ENCODE measurements at places on chromosomes 1 and 21.

GRCh38 chr1:17687145-17687544, 68.0 kb upstream of the ACTL8 start:
- DNase-seq, result no peak

DNA sequence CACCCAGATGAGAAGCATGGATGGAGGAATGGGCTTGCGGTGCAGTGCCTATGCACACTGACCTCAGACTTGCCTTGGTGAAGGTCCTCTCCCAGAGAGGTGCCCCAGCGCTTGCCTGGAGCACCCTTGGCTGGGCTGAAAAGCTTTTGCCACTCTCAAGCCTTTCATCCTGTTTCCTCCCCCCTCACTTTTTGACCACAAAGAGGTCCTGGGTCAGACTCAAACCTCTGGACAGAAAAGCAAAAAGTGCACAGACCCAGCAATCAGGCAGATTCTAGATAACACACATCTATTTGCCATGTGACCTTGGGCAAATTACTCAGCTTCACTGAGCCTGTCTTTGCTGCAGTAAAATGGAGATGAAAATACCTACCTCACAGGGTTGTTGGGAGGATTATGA, 7.3 kb downstream of the TMEM35B start:
- no peak for DNase-seq

- peak; percentile 15 for DNase-seq
These were observed 91.5 kb downstream of the IER5 start for GRCh38 chr1:181179987-181180365.

- no peak for DNase-seq
These were observed 3.2 kb upstream of the CHAF1B start for GRCh38 chr21:36381841-36382589.

- DNase-seq, result peak; percentile 87
These were observed 4.6 kb downstream of the DMAP1 start for GRCh38 chr1:44217809-44218410.

DNA sequence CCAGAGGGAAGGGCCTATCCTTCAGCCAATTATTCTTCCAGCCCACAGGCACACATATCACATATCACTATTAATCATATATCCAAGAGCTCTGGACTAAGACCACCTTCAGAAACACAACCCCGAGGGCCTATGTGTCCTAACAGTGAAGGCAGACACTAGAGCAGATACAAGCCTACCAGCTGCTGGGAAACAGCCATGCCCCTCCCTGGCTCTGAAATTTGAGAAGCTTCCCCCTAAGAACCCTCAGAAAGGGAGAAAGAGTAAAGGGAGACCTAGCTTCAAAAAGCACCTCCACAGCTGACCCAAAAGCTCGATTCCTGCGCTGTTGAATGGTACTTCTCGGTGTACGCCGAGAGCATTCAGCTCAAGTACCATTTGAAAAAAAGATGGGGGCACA, 17.4 kb downstream of the CNN3 start:
- DNase-seq, result no peak

GRCh38 chr1:169089776-169090175, 16.7 kb upstream of the ATP1B1 start:
- DNase-seq, result no peak

DNA sequence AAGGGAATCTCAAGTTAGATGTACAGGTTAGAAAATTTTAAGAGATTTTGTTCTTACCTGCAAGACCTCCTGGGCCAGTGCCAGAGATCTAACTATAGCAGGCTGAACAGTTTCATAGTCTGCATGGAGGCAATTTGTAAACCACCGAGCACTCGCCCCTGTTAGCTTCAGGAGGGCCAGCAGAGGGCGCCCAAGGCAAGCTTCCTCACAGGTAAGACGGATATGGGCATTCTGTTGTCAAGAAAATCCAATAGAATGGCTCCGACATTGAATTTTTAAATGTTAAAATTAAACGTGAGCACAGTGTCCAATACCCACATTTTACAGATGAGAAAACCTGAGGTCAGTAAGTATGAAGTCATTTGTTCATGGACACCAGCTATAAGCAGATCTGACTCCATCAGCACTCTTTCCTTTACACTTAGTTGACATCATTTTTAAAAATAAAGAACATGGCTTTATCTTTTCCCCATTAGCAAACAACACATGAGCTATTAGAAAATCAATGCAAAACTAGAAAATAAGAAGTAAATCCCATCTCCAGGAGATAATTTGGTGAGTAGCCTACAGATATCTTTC, 2.2 kb downstream of the REG4 start:
- peak; percentile 53 for DNase-seq

DNA sequence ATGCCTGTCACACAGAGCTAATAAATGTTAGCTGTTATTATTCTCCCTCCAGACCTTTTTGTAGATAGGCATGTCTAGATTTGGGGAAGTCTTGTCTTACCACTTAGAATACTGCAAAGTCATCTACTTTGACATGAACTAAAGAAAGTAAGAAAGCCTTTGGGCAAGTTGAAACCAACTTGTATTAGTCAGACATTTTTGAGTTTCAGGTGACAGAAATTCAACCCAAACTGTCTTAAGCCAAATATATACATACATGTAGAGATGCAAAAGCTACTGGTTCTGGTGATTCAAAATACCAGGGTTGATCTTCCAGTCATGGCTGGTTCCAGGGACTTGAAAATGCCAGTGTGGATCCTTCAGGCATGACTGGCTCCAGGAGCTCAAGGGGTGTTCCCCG, 276.8 kb upstream of the TMEM51 start:
- no peak for DNase-seq

DNA sequence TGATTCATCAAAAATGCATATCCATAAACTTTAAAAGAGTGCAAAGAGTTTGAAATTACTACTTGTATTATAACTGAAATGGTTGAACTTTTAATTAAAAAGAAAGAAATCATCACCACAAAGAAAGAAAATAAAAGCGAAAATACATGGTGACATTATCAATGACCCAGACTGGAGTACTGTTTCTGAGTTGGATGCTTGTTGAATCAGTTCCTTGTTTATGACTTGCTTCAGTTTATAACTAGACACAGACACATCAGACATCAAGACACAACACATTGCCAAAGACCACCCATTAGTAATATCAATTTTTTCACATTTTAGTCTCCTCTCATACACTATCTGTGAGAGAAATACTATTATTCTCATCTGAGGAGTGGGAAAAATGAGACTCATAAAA, 293.0 kb downstream of the MRPL39 start:
- no peak for DNase-seq

GRCh38 chr1:214331180-214331579, 50.2 kb downstream of the SMYD2 start:
- DNase-seq, result no peak

GRCh38 chr1:56931211-56931610, 34.6 kb downstream of the C8B start:
- no peak for DNase-seq

DNA sequence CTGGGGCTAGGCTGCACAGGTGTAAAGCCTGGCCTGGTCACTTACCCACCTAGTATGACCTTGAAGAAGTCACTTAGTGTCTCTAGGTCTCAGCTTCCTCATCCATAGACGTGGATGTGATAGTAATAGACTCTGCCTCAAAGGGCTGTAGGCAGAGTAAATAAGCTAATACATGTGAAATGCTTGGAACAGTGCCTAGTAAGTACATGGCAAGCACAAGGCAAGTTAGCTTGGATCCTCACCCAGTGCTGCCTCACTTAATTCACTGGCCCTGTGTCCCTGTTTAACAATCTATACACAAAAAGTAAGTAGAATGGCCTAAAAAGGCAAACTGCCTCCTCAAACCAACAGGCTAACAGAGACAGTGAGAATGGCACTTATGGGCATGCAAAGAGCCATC, 167.8 kb downstream of the PIGK start:
- DNase-seq, result no peak

DNA sequence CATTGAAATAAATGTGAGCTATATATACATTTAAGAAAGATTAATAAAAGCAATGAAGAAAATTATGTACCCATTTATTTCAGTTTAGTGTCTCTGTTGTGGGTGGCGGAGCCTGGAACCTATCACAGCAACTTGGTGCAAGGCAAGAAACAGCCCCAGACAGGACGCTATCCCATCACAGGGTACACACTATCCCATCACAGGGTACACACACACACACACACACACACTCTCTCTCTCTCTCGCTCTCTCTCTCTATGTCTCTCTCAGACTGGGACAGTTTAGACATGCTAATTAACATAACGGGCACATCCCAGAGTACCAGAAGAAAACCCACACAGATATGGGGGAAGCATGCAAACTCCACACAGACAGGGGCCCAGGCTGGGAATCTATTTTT, 6.5 kb upstream of the IL6R start:
- no peak for DNase-seq

DNA sequence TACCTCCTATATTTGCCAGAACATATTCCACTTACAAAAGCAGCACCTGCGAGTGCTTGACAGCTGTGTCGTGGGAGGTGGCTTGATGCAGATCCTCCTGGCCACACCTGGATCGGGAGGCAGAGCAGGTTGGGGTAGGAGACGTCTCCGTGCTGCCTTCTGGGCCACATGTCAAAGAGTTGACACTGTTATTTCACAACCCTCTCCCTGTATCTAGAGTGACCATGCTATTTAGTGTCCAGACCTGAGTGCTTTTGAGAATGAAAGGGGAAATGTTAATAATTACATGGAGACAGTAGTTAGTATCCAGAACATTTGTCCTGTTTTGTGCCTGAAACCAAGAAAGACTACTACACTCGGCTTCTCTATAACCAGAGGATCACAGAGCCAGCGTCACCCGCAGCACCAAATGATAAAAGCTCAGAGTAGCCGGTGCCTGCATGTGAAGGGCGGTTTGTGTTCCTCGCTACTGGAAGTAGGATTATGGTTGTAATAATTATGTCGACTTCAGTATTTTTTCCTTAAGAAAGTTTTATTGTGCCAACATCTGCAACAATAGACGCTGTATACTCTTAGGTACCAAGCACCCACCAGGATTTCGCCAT, 77.1 kb downstream of the GALNT2 start:
- DNase-seq, result no peak

GRCh38 chr1:198113342-198113750, 43.5 kb upstream of the NEK7 start:
- DNase-seq, result no peak

- DNase-seq, result no peak
These were observed 4.8 kb downstream of the DISP3 start for GRCh38 chr1:11483581-11484320.

- DNase-seq, result no peak
These were observed 84.8 kb upstream of the ZNF648 start for GRCh38 chr1:182146286-182146685.

DNA sequence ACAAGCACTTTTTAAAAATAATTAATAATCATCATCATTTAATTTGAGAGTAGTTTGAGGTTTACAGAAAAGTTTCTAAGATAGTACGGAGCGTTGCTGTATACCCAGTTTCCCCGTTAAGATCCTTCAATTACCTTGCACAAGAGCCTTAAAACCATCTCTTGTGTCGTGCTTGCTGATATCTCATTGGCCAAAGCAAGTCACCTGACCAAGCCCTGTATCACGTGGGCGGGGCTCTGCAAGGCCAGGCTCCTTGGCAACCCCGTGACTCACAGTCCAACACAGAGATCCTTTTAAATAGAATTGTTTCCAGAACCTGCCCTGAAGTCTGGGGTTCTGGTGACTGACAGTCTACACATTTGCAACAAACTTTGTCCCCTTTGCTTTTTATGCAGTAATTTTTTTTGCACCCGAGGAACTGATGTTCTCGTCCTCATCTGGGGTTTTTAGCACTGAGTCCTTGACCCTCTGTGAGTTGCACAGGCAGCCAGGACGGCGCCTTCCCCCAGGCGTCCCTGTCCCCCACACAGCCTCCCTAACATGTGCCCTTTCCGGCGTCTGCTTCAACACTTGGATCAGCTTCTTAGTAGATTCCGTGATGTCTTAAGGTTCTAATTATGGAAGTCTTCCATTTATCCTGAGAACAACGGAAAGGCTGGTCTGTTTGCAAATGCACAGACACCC, 183.3 kb upstream of the TMEM51 start:
- no peak for DNase-seq

DNA sequence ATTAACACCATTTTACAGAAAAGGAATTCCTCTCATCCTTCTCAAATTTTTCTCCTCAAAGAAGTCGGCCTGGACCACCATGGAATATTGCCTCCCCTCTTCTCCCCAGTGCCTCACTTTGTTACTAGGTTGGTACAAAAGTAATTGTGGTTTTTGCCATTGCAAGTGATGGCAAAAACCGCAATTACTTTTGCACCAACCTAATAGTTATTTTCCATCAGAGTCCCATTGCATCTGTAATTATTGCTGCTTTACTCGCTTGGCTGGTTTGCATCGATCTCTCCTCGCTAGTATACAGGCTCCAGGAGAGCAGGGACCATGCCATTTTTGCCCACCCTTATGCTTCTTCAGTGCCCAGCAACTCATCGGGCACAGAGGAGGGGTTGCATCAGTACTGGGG, 963 bp upstream of the C1orf94 start:
- DNase-seq, result no peak

- no peak for DNase-seq
These were observed 3.5 kb upstream of the FCMR start for GRCh38 chr1:206925106-206925736.

DNA sequence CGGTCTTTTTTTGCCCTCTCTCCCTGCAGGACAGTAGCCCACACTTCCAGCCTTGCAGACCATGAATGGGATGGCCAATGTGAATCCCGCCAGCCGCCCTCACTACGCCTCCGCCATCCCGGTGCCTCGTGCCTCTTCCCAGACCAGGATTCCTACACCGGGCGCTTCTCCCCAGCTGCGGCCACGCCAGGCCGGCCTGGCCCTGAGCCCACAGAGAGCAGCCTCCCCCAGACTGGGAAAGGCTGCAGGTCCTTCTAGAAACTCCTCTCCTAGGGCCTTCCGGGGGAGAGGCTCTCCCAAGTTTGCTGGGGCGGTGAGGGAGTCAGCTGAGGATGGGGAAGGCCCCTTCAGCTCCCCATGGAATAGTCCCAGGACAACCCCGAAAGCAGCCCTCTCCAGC, 83.9 kb downstream of the NAV1 start:
- DNase-seq, result no peak

GRCh38 chr1:26618561-26618960, 77.3 kb upstream of the ARID1A start:
- DNase-seq, result no peak

DNA sequence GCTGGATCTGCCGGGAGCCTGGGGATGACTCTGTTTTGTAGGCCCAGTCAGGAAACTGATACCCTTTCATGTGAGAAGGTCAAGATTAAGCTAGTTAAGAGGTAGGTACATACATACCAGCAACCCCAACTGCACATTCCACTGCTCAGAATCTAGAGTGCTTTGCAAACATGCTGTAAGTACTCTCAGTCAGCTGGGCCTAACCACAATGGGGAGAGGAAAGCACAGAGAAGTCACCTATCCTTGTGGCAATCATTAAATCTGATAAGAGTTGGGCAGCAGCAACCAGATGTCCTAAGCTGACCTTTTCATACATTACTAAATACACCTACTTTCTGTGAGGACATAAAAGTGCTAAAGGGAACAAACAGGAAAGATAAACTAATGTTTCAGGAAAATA, 2.5 kb downstream of the ETV3 start:
- no peak for DNase-seq
